NCI-H1048 (cell line): ENCODE measurements at places on chromosomes 4 and X.

DNA sequence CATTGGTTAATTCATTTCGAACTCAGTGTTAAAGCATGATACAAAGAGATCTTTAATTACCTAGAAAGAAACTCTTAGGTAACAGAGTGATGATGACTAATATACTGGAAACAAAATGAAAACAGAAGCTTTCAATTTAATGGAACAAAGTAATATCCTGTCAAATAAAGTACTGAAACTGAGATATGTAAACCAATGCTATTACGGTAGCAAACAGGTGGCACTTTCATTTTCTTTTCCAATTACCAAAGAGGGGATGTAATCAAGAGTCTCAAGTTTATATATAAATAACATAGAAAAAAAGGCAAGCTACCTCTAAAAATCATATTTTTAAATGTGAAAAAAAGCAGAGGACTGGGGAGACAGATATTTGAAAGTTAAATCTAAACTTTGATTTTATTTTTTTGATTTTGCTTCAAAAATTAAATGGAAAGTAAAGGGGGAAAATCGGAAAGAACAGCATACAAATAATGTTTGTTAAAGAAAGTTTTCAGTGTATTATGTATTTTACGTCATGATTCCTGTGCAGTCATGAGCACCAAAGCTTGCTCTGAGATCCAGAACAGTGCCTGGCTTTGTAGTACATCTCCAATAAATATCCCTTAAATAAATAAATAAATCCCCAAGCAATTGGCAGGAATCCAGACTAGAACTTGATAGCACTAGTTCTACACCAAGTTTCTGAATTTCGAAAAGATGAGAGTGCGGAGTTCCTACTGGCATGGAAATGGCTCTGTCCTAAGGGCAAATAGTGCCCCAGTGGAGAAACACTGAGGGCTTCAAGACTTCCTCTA lies 25.0 kb upstream of the RAPGEF2 start:
- peak; percentile 67 for DNase-seq

GRCh38 chr4:109276482-109277095 lies 25.9 kb downstream of the COL25A1 start:
- DNase-seq, result no peak

GRCh38 chr4:107183155-107183774 lies 147.2 kb upstream of the DKK2 start:
- DNase-seq, result no peak

DNA sequence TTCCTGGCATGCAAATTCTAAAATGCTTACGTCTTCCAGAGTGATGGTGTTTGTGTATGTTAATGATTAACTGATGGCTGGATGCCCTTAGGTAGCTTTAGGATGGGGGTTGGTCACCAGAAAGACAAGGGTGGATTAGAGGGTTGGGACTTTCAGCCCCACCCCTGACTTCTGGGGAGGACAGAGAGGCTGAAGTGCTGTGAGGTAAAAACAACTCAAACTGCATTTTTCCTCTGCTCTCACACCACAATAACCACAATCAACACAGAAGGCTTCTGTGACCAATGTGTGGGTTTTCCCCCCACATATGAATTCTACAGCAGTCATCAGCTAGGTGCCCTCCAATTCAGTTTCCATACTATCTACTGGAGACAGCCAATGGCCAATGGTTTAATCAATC lies 18.7 kb upstream of the DDIT4L start:
- DNase-seq, result no peak

DNA sequence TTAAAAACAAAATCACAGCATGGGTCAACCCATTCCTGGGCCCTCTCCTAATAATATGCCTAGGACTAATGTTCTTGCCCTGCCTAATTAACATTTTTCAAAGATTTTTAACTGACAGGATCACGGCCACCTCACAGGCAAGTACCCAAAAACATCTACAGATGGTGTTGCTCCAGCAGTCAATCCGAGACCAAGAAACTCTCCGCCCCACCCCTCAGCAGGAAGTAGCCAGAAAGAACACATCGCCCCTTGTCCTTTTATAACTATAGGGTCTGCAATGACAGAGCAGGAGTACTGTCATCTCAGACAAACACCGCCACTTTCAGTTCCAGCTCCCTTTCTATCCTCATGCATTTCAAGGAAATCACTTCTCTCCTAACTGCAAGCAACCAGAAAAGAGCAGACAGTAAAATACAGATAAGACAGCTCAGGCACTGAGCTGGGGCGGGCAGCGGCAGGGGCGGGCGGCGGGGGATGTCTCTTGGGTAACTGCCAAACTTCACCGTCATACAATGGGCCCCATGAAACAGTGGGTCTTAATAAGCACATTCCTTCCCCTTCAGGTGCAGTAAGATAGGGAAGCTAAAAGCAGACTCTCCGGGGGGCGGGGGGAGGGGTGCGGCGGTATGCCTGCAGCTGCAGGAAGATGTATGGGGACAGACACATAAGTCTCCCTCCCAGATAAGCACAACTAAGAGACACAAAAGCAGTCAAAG lies 67.4 kb downstream of the ZNF182 start:
- DNase-seq, result no peak
